ENCODE measurements at places on chromosomes 4 and X.

- no peak for DNase-seq
These were observed 7.3 kb downstream of the EMCN start for GRCh38 chr4:100510551-100510950.

GRCh38 chrX:39017716-39018115, 216.5 kb downstream of the MID1IP1 start:
- DNase-seq, result no peak

GRCh38 chrX:114071412-114071811, 512.5 kb upstream of the HTR2C start:
- DNase-seq, result no peak

DNA sequence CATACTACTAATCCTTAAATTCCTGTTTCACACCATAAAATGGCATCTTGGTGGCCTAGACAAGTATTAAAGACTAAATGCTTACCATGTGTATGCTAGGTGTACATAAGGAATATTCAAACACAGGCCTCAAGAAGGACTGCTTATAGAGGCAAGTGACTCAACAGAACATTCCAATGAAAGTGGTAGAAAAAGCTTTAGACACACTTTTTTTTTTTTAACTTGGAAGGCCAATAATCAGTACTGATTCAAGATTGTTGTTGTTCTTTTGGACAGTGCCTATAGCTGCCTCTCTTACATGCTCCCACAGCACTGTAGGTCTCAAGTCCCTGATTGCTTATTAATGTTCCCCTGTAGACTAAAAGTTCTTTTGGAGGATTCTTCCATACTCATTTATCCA, 77.6 kb downstream of the FBXL5 start:
- DNase-seq, result no peak

DNA sequence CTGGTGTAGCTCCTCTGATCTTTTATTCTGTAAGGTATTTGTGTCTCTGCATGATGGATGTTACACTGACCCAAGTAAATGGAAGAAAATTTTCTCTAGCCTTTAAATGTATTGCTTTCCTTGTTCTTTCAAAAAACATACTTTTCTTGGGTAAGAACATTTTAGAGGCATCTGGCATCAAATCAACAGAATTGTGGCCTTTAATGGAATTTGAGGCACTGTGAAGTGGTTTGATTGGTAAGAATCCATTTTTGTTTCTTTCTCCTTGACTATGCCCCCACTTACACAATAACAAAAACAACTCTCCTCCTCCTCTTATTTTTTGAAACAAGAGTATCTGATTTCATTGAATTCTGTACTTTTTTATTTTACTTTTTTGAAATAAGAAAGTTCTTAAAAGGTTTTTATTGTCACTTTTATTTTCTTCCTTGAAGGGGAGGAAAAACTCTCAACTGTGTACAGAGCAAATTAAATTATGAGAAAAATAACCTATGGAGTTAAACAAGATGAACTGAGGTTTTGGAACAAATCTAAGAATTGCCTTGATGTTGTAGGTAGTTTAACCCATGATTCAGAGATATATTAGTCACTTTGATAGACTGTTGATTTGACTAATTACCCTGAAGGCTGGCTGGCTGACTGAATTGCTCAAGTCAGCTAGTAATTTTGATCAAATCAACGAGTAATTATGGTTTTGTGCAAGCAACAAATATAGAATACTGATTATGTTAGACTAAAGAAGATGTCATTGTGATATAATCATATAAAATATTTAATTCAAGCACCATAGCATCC, 146.4 kb downstream of the FHIP1A start:
- no peak for DNase-seq

- DNase-seq, result no peak
These were observed 46.1 kb downstream of the ARAP2 start for GRCh38 chr4:36198068-36198808.

DNA sequence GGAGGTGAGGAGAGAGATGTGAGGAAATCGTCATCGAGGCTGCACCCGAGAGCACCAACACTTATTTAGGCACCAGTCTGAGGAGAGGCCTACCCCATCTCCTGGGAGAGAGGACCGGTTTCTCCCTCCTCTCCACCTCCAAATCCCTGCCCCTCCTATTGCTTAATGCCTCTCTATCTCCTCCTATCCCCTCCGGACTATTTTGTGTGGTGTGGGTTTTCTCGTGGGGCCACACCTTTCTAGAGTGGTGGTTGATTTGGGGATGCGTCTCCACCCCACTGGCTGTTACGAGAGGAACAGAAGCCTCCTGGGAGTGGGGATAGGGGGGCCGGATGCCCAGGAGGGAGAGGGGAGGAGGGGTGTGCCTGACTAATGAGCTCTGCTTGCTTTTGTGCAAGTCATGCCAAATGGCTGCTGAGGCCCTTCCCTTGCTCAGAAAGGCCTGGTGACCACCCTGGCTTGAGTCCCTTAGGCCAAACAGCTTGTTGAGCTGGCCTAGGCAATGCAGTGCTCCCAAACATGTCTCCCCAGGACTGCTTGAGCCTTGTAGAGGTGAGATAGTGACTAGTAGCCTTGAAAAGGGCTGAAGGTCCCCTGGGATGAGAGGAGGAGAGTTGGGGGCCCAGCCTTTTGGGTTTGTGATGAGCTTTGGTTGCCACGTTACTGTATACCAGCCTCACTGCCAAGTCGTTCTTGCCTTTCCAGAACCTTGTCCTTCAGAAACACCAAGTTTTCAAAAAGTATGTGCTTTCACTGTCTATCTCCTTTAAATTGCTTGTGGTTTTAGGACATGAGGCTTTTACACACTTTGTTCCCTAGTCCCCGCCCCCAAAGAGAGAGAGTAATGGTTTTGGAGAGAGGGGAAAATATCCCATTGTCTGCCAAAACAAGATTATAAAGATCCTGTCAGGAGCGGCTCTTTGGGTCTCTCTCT, 1.2 kb downstream of the MSN start:
- no peak for DNase-seq

DNA sequence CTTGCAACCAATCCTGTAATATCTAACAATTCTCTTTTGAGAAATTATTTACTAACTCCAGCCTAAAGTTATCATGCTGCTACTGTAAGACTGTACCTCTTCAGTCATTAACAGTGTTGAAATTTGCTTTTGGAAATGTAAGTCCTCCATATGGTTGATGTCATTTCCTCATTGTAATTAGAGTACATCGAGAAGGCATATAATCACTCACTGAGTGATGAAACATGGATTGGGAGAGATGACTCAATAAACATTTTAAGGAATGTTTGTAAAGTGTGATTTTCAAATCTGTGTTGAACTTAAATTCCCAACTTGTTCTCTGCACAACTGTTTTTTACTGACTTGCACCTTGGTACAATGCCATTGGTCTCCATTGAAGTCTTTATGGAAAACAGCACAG, 61.2 kb downstream of the HMGB2 start:
- no peak for DNase-seq

DNA sequence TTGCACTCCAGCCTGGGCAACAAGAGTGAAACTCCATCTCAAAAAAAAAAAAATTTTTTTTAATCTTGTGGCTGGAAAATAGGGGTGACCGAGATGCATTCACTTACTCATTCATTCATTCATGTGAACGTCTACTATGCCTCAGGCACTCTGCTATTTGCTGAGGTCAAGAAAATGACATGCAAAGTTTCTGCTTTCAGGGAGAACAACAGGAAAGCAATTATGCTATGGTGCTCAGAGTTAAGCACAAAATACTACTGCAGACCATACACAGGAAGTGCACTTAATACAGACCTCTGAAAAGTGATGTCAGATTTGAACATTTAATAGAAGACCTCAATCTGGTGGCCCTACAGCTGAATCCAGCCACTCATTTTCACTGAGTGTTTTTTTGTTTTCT, 59.6 kb upstream of the DUSP21 start:
- no peak for DNase-seq

DNA sequence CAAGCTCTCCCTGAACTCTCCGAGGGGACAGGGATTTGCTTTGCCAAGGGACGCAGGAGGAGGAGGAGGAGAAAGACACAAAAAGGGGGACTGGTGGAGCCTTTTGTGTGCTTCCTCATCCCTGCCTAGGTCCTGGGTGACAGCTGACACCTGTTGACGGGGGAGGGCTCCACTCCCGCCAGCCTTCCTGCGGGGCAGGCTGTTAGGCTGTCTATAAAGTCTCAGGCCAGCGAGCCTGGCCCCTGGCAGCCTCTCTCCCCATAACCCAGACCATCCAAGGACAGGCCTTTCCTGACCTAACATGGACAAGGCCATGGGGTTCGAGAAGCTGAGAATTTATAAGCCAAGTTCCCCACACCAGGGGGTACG, 832 bp upstream of the EVC2 start:
- no peak for DNase-seq

GRCh38 chrX:66684196-66684595, 45.3 kb upstream of the EDA2R start:
- DNase-seq, result no peak

GRCh38 chr4:48635310-48635709, 144.8 kb downstream of the FRYL start:
- DNase-seq, result no peak

GRCh38 chr4:146381263-146381872, 140.4 kb downstream of the SLC10A7 start:
- no peak for DNase-seq

GRCh38 chr4:41934514-41934900, 722 bp upstream of the TMEM33 start:
- DNase-seq, result no peak

GRCh38 chr4:80489798-80490197, 154.3 kb downstream of the CFAP299 start:
- DNase-seq, result no peak

GRCh38 chr4:116082808-116083366, 969.5 kb upstream of the NDST4 start:
- no peak for DNase-seq

DNA sequence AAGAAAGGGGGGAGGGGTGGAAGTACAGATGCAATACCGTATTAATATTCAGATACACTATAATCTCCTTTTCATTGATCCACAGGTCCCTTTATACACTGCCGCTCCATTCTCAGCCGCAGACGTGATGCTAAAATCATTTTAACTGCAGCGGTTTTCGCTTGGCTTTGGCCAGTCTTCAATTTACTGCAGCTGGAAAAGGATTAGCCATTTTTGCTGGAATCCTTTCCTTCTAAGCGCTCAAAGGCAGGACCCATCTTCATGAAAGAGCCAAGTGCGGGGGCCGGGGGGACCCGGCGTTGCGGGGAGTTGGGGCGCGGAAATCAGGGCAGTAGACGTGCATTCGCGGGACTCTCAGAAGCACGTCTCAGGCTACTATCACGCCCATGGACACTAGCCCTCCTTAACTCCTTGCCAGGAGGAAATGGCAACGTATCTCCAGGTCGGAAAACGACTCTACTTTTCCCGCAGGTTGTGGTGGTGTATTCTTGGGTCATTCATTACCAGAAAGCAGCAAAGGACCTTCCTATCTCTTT, 1.7 kb upstream of the PCDH10 start:
- DNase-seq, result no peak

- no peak for DNase-seq
These were observed 15.5 kb downstream of the P2RY8 start for GRCh38 chrX:1521459-1521956.

GRCh38 chr4:170004651-170005295, 21.4 kb downstream of the MFAP3L start:
- DNase-seq, result no peak

DNA sequence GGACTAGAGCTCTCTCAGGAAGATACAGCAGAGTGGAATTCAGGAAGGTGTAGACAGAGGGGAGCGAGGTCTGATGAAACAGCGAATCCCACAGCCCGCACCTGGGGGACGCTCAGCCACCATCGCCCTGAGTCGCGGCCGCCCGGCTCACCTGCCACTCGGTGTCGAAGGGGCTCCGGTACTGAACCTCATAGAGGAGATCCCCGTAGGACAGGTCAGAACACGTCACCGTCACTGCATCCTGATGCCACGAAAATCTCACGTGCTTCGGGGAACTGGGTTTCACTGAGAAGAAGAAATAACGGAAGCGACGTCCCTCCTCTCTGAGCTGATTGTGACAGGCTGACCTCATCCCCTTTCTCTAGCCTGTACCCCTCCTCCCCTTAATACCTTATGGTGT, 10.2 kb downstream of the CRLF2 start:
- DNase-seq, result no peak

GRCh38 chrX:121987163-121987562, 939.8 kb downstream of the GLUD2 start:
- DNase-seq, result no peak

DNA sequence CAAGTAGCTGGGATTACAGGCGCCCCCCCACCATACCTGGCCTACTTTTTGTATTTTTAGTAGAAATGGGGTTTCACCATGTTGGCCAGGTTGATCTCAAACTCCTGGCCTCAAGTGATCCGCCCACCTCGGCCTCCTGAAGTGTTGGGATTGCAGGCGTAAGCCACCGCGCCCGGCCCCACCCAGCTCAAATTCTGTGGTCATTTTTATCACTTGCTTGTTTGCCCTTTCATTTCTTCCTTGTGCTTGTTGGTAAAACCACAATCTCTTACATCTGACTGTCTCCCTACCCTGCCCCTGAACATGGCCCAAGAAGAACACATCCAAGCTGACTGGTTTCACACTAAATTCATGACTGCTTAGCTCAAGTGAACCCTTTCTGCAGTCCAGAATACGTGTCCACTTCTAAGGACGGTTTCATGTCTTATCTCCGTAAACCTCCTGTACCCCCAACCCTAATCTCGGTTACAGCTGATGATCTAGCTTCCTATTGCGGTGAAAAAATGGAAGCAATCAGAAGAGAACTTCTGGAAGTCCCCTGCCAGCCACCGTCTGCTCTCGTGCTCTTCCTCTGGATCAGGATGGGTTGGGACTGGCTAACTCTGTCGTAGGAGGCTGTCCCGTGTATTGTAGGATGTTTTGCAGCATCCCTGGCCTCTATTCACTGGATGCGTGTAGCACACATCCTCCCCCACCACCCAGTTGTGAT, 5.4 kb upstream of the RS1 start:
- DNase-seq, result no peak

DNA sequence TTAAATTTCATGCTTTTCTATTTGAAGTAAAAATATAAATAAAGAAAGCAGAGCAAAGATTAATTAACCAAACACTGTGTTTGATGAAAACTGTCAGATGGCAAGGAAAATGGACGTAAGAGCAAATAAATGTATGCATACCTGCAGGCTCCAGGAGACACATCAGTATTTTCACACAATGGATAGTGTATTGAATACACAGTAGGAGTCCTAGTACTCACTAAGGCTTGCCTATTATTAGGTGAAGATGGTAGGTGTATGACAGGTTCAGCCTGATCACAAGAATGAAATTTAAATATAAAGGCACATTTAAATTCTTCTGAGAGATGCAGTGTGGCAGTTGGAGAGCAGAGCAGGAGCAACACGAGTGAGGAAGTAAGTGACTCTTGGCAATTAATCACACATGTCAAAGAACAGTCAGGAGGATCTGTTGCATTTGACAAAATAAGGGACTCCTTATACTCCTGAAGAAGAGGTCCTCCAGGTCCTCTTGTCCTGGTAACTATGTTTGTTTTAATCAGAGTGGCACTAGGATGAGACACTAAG, 106.0 kb upstream of the NDST4 start:
- no peak for DNase-seq

GRCh38 chr4:173522160-173522950, 7.7 kb downstream of the HAND2 start:
- DNase-seq, result no peak

- DNase-seq, result no peak
These were observed 202.7 kb downstream of the OR13H1 start for GRCh38 chrX:131746491-131746968.

GRCh38 chrX:37409278-37409677, 60.1 kb downstream of the PRRG1 start:
- DNase-seq, result no peak

GRCh38 chrX:139882299-139882698, 50.6 kb downstream of the ATP11C start:
- DNase-seq, result no peak

- DNase-seq, result no peak
These were observed 4.7 kb upstream of the FAM241A start for GRCh38 chr4:112140536-112140935.

GRCh38 chr4:52982255-52982945, 120.3 kb downstream of the RASL11B start:
- peak; percentile 41 for DNase-seq
